ENCODE measurements at places on chromosomes 13 and 19.
A peak's percentile ranks its signal among the peaks of the same experiment; 100 is the strongest.

DNA sequence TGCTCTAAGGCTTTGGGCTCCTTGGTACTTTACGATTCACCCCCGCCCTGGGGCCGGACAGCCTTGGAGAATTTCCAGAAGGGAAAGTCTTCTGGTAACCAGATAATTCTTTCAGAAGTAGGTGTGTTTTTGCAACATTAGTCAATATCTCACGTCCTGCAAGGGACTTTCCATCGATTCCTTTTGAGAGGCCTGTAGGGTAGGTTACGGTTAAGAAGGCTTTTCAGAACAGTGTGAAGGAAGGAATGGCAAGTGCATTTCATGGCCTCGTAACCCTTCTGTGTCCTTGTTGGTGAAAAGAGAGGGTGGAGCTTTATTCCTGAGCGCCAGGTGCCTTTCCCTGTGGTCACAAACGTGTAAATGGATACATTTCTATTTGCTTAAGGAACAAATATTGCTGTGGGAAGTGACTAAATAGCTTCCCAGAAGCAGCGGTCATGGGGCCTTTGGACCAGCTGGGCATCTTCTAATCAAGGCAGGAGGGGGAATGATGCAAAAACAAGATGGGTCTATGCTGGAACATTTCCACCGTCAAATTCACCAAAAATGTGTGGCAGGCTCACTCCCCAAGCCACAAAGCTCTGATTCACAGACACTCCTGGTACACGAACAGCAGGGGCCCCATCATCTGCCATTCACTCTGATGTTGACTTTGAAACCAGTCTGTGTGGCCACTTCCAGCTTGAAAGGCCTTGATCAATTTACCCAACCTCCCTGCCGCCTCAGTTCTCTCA, 99.2 kb downstream of the ANKRD10 start:
- peak; percentile 54 for DNase-seq

DNA sequence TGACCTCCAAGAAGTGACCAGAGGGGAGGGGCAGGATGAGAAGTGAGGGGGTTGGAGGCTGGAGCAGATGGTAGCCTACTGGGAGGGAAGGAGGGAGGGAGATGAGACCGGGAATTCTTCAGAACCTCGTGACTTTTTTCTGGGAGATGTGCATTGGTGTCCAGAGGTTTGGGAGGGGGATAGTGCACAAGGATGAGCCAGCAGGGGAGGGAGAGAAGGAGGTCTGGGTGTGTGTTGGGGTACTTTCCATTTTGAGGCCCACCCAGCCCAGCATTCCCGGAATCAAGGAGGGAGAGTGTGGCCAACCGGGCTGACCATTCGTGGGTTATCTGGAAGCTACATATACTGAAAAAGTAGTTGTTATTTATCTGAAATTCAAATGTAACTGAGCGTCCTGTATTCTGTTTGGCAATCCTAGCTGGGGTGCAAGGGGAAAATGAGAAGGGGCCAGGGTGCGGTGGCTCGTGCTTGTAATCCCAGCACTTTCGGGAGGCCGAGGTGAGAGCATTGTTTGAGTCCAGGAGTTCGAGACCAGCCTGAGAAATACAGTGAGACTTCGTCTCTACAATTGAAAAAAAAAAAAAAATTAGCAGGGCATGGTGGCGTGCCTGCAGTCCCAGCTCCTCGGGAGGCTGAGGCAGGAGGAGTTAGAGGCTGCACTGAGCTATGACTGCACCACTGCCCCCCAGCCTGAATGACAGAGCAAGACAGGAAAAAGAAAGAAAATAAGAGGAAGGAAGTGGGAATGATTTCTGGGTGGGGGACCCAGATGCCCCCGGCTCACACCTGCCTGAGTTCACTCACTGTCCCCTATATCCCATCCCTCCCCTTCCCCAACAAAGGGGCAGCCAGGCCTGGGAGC, 4.4 kb upstream of the C3 start:
- DNase-seq: no peak

DNA sequence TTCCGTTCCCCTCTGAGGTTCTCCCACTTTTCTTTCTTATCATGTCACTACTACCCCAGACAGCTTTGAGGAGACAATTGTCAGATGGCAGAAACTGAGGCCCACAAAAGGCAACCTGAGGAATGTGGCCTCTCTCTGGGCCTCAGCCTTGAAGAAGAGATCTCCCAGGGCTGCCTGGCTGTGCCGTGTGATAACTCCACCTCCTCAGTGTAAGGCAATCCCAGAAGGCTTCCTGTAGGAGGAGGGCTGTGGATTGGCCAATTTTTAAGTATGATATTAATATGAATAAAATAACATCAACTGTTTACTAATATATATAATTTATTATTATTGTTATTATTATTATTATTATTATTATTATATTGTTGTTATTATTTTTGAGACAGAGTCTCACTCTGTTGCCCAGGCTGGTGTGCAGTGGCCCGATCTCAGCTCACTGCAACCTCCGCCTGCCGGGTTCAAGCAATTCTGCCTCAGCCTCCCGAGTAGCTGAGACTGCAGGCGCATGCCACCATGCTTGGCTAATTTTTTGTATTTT, 4.5 kb upstream of the DUS3L start:
- no peak for DNase-seq

DNA sequence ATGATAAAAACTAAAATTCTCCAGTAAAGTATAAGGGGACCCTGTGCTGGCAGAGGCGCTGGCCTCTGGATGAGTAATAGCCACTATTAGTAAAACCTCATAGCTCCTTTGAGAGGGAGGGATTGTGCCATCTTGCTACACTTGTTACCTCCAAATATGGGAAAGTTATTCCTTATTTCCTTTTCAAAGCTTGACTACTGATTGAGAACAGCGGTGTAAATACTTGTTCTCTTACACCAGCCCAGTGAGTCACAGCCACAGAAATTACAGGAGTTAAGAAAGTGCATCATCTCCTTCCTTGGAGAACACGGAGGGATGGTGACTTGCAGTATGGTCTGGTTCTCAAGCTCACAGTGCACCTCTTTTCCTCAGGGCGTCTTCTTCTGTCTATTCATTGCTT, 379.0 kb downstream of the EFNB2 start:
- DNase-seq: no peak

DNA sequence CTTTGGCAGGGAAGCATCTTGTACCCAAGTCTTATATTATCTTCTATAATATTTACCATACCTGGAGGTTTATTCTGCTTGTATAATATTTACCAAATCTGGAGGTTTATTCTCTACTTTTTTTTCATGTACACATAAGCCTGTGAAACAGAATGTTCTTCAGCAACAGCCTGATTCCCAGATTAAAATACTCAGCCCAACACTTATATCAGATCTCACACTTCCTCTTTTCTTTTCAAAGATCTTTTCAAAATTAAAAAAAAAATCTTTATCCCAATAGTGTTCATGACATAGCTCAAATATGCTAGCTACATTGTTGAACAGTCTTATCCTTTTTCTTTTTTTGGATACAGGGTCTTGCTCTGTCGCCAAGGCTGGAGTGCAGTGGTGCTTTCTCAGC, 300.7 kb downstream of the LMO7 start:
- no peak for DNase-seq

Measured in NCI-H1417 treated with DMSO at 0.1 percent for 48 hours (cell line).